ENCODE measurements at places on chromosomes 12 and 14.

DNA sequence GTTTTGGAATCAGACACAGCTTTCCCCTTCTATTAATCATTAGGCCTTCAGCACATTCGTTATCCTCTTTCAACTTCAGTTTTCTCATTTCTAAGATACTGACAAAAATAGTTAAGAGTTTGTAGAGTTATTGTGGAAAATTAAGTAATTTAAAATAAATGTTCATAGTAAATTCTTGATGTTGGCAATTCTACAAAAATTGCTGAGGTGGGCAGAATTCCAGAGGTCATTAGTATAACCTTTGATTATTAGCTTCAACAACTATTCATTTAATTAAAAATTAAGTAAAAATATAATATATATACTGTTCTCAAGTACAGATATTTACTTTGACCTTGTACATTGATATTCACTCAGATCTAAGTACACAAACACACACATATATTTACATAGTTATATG is 58.5 kb downstream of the DIO2 start:
- no peak for DNase-seq

- no peak for DNase-seq
These were observed 48.5 kb downstream of the JAG2 start for GRCh38 chr14:105120056-105120455.

DNA sequence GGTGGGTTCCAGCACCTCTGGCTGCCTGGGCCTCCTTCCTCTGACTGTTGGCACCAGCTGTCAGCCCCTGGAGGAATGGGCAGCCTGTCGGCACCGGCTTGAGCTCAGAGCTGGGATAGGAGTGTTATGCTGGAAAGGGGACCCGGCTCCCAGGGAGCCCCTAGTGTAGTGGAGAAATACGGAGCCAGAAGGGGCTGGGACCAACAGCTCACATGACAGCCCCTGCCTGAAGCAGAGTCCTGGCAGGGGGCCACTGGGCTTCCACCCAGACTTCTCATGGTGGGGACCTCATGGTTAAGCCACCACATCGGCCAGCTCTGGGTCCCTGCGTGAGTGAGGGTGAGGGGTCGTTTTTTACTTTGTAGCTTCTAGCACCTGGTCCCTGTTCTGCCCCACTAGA is 174.5 kb downstream of the TSPAN9 start:
- no peak for DNase-seq

GRCh38 chr14:52703225-52703624 is 3.8 kb upstream of the PSMC6 start:
- DNase-seq = no peak

DNA sequence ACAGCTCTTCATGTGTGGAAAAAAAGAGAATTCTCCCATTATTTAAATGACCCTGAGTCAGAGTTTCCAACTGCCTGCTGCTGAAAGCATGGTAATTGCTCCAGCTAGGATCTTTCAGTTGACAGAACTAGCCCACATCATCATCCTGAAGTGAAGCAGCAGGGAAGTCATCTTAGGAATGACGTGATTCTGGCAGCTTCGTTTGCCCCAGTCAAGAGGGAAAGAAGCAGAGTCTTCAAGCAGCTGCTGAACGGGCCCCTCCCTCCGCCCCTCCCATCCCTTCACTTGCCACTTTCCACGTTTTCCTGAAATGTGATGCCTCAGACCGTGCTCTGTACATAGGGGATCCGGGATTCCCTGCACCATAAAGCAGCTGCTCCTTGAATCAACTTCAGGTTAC is 455.0 kb upstream of the TMEM132C start:
- DNase-seq = no peak

- DNase-seq = no peak
These were observed 71.6 kb downstream of the FGD4 start for GRCh38 chr12:32470936-32471470.
